KBM-7 (cell line): ENCODE measurements at places on chromosomes 4 and X.

DNA sequence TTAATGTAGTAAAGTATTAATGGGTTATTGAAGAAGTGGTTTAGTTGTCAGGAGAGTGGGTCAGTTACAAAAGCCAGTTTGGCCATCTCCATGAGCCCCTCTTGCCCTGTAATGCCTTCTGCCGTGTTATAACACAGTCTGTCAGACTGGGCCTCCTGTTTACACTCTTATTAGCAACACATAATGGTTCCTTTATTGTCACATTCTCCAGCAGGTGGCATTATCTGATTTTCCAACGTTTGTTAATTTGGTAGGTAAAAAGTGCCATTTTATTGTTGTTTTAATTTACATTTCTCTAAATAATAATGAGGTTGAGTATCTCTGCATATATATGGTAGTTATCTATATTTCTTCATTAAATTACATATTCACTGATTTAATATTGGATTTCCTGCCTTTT lies 560.8 kb downstream of the FGF13 start:
- peak; percentile 6 for DNase-seq

GRCh38 chrX:121496966-121497365 lies 449.6 kb downstream of the GLUD2 start:
- no peak for DNase-seq

DNA sequence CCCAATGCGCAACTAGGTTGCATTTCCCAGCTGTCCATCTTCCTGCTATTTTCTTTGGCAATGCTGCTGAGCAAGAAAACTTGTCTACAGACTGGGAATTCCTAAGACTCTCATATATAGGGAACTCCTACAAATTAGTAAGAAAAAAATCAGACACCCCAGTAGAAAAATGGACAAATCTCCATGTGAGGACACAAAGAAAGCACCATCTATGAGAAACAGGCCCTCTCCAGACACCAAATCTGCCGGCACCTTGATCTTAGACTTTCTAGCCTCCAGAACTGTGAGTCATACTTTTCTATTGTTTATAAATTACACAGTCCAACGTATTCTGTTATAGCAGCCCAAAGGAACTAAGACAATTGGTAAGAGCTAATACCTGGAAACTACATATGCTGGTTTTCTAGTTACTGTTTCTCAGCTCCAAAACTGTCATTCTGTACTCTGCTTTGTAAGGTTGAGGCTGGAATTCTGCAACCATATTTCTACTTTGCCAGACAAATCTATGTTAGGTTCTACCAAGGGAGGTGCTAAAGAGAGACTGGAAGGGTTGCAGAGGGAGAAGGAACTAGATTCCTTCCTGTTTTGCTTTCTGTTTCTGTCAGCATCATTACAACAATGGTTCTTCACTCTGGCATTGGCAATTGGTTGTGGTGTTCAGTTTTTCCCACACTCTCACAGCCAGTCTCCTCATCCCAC lies 35.7 kb upstream of the FAM241A start:
- DNase-seq = peak; percentile 40

- no peak for DNase-seq
Observed at GRCh38 chr4:141099326-141099725, 33.9 kb downstream of the RNF150 start.

- DNase-seq = no peak
Observed at GRCh38 chr4:140952717-140953116, 180.6 kb downstream of the RNF150 start.

DNA sequence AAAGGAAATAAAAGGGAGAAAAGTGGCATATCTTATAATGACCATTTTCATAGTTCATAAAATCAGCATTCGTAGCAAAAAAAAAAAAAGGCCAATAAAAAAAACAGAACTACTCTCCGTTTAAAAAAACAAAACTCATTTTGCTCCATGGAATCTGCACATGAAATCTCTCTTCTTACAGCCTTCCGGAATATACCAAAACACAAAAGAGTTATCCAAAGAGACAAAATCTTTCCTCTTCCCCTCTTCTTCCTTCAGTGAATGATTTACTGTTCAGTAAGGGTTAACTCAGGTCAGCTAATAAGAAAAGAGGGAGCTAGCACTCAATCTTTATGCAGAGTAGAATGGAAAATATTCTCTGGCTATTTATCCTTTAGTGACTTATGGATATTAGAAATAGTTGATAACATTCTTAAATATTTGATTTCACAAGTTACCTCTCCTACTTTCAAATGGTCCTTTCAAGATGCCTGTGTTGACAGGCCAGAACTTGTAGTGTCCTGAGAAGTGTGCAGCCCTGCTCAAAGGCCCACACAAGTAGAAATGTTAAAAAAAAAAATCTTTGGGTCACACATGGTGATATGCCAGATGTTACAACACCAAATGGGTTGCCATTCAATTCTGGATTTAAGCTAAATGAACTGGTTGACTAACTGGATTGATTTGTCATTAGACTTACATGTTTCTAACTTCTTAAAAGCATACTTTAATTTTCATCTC lies 42.1 kb downstream of the PDGFC start:
- no peak for DNase-seq

GRCh38 chrX:124651031-124651430 lies 304.7 kb downstream of the SH2D1A start:
- DNase-seq = no peak

DNA sequence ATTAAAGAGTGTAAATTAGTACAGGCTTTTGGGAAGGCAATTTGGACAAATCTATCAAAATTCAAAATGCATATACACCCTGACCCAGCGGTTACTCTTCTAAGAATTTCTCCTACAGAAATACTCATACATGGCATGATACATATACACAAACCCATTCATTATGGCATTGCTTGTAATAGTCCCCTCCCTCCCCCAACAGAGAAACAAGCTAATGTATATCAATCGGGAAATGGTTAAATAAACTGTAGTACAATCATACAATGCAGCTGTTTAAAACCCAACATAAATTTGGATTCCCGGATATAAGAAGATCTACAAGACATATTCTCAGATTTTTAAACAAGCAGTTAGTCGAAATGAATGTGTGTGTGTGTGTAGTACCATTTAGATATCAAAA lies 808 bp downstream of the HUWE1 start:
- DNase-seq = no peak

DNA sequence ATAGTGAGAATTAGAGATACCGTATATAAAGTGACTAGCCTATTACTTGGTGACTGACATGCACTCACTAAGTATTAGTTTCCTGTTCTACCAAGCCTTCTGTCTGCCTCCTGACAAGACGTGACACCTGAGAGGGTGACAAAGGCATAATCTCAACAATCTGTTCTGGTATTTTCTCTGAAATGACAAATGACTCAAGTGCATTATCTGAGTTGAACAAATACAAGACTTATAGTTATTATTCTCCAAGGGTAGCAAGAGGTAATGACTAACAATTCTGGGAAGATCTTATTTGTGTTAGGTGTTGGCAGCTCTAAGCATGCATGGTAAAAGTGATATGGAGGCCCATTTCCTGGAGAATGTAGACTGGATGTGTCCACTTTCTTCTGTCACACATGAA lies 60.6 kb downstream of the SYTL5 start:
- no peak for DNase-seq

DNA sequence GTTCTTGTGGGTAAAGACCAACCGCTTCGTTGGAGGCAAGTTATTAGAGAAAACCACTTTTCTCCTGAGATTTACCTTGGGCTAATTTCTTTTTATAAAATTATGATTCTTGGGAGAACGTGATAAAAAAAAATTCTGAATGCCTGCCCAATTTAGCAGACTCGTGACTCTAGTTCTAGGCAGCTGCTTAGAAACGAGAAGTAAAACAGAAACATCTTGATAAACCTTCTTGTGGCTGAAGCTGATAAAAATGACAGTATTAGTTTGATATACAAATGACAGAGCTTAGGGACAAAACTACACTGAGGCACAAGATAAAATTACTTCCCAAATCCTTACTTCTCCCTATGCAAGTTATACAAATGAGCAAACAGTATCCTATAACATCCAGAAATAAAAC lies 458.9 kb upstream of the TEX13C start:
- DNase-seq = no peak

GRCh38 chrX:29299684-29300083 lies 712.4 kb downstream of the IL1RAPL1 start:
- no peak for DNase-seq

GRCh38 chr4:169098969-169099690 lies 89.1 kb upstream of the CBR4 start:
- no peak for DNase-seq

- peak; percentile 84 for DNase-seq
Observed at GRCh38 chrX:12978205-12979025, 3.5 kb downstream of the TMSB4X start.

DNA sequence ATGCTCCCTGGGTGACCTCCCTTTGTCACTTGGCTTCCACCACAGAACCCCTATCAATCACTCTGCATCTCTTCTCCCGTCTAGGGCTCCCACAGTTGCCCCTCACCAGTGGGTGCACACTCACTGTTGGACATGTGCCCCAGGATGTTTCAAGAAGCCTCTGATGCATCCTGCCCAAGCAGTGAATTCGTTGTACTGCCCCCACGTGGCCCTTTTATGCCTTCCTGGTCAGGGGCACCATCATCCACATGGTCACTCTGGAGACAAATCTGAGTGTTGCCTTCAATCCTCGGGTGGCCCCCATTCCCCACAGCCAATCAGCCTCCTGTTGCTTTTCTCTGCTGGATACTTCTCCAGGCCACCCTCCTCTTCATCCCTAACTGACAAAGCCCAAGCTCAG lies 12.2 kb downstream of the ITIH6 start:
- peak; percentile 36 for DNase-seq

GRCh38 chr4:38664706-38665401 lies 855 bp downstream of the KLF3 start:
- peak; percentile 66 for DNase-seq

GRCh38 chr4:168028970-168029597 lies 63.3 kb upstream of the ANXA10 start:
- no peak for DNase-seq
